ENCODE measurements at places on chromosomes 1 and 21.
A peak's percentile ranks its signal among the peaks of the same experiment; 100 is the strongest.

GRCh38 chr1:1088801-1089680 is 14.9 kb upstream of the RNF223 start:
- no peak for DNase-seq

DNA sequence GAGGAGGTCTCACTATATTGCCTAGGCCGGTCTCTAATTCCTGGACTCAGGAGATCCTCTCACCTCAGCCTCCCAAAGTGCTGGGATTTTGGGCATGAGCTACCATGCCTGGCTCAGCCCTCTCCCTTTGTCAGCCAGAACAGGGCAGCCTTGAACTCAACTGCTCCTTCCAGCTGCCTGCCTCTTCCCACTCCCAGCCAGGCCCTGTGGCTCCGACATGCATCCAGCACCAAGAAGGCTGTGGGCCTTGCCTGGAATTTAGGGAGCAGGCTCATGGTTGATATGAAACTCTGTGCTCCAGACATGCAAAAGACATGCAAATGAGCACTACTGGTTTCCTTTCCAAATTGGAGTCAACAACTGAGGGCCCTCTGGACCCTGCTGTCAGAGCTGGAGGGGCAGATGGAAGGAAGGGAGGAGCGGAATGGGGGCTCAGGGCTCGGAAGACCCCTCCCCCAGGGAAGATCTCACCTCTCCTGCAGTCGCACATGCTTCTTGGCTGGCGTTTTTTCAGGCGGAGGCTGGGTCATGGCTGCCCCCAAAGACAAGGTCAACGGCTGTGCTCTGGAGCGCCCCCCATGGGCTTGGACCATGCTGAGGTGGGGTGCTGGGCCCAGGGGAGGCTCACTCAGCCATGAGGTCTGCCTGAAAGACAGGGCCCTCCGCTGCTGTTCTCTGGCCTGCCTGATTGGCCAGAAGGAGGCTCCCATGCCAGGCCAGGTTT is 1.4 kb downstream of the PTPN7 start:
- no peak for DNase-seq

GRCh38 chr1:37636435-37636834 is 1.7 kb upstream of the RSPO1 start:
- DNase-seq: no peak

- DNase-seq: no peak
Observed at GRCh38 chr1:33165209-33165608, 16.6 kb downstream of the TRIM62 start.

GRCh38 chr1:168466092-168466713 is 77.6 kb downstream of the XCL2 start:
- peak; percentile 27 for DNase-seq

- DNase-seq: no peak
Observed at GRCh38 chr1:234840843-234841242, 230.9 kb upstream of the IRF2BP2 start.
